ENCODE measurements at places on chromosomes 16 and 17. TPM values are rescaled to one million over a fixed set of nuclear protein-coding genes. Genes with fewer than 3 reads are reported as not detected.

- DNase-seq, result no peak
Observed at GRCh38 chr16:27547134-27547533, 2.6 kb downstream of the GTF3C1 start.

The PLA2G10 gene
- total RNA-seq, result not detected

The PTX4 gene
- not detected for total RNA-seq

- no peak for DNase-seq
Observed at GRCh38 chr16:71670537-71670936, 44.6 kb downstream of the MARVELD3 start.

The PABPN1L gene
- not detected for total RNA-seq

The CCDC182 gene
- not detected for total RNA-seq

DNA sequence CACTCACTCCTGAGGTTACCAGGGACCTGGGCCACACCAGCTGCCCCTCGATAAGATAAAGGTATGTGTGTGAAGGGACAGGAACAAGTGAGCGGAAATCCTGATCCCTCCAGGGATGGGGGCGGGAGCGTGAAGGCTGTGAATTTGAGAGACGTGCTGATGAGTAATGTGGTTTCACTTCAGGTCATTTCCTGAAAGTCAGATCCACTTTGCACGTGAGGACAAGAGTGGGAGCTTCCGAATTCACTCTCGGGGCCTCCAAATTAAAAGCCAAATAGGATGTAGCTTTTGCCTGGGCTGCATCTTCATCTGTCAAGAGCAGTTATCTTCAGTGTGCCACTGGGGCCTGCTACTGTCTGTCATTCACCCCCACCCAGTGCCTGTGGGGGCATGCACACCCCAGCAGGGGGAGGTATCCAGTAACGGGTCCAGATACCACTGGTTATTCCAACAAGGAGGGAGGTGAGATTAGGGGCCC lies 87.4 kb upstream of the LHX1 start:
- no peak for DNase-seq

The SLFN14 gene
- total RNA-seq, result not detected

The ADORA2B gene
- 0.57 TPM for total RNA-seq

DNA sequence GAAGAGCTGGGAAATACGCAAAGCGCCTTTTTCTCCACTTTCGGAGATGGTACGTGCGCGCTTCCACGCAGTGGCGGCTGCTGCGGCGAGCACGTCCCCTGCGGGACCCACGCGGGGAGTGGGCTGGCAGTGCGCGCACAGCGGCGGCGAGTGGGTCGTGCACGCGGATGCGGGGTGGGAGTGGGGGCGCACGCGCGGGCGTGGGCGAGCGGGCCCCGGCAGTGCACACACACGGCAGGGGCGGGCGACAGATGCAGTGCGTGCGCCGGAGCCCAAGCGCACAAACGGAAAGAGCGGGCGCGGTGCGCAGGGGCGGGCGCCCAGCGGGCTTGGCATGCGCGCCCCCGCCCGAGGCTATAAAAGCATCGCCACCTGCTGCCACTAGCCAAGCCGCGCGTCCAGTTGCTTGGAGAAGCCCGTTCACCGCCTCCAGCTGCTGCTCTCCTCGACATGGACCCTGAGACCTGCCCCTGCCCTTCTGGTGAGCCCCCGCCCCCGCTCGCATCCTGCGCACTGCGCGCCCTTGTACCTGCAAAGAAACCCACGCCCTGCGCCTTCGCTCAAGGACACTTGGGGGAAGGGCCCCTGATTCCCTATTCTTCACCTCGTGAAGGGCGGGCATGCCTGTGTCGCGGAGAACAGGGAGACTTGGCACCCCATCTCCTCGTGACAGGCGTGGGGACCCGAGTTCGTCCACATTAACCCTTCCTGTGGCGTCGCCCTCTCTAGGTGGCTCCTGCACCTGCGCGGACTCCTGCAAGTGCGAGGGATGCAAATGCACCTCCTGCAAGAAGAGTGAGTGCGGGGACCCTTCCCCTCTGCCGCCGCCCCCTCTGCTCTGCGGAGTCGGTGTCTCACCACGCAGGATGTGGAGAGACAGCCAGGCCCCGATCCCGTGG lies at the start of gene MT3:
Gene MT3 (plus strand): TSS at position 388 of the 899 bp plus-strand sequence. CDS start 63 bp downstream, at position 451.
- DNase-seq, result peak; percentile 43

- DNase-seq, result no peak
Observed at GRCh38 chr16:57725554-57725953, 10.0 kb upstream of the KATNB1 start.

- DNase-seq, result no peak
Observed at GRCh38 chr17:8867361-8867981, at the start of gene PIK3R6. Gene PIK3R6 (minus strand): TSS chr17:8867674. CDS start chr17:8849794, 17,880 bp downstream.

DNA sequence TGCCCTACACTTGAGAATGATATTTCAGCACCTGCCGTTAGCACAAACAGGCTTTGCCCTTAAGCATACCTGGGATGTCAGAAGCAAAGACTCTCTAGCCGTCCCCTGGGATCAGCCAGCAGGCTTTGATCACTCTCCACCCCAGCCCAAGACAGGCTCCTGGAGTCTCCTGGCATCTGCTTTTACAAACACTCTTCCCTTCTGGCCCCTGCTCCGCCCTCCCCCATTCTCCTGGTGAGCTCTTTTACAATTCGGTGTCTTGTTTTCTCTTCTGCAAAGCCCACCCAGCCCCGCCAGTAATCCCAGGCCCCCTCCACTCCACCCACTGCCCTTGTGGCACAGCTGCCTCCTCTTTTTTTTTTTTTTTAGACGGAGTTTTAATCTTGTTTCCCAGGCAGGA lies 50.4 kb downstream of the KATNIP start:
- no peak for DNase-seq

GRCh38 chr16:8936421-8936820 lies 27.3 kb downstream of the USP7 start:
- DNase-seq, result no peak

The CLEC18A gene
- total RNA-seq, result 0.27 TPM

The ABCA8 gene
- 38.6 TPM for total RNA-seq

DNA sequence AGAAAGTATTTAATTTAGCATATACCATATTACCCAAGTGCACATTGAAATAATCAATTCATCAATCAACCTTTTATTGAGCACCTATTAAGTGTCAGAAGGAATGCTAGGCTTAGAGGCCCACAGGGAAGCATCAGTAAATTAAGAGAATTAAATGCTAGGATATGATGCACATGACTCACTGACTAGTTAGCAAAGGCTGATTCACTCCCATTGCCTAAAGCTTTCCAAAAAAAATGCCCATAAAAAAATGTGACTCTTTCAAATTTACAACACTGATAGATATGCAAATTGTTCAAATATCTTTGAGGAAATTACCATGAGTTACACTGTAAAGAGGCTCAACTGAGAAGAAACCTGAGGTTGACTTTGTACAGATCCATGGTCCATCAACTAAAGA lies 883.3 kb downstream of the CDH11 start:
- DNase-seq, result no peak

The CD300LG gene
- total RNA-seq, result 19.1 TPM

GRCh38 chr17:73290399-73291259 lies 21.2 kb downstream of the CDC42EP4 start:
- no peak for DNase-seq

GRCh38 chr17:45130681-45131615 lies 1.4 kb downstream of the PLCD3 start:
- peak; percentile 31 for DNase-seq

- peak; percentile 72 for DNase-seq
Observed at GRCh38 chr17:35088356-35088880, 24.9 kb upstream of the RFFL start.

DNA sequence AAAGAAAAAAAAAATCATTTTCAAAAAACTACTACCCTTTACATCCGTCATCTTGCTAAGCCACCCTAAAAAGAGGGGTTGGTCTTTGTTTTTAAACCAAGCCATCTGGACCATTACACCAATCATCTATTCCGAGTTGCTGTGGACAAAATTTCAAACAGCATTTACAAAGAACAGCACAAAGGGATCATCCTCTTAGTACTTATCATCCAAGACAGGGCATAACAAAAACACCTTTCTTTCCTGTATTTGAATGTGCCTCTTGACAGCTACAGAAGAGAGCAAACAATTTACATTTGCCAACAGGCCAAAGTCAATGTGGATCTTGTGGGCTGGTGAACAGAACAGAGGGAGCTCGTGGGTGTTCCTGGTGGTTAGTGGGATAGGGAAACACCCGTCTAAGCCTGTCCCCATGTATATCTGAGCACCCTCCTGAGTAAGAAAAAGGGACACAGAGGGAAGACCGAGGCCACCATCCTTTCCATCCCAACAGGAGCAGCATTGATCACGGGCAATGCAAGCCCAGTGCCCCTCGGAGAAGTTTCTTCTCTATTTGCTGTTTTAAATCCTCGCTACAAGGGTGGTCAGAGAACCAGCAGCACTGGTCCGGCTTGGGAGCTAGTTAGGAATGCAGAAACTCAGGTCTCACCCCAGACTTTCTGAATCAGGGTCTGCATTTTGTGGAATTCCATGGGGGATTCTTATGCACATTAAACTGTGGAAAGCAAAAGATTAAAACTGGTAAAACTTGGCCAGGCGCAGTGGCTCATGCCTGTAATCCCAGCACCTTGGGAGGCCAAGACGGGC lies 1.9 kb downstream of the SLC39A11 start:
- no peak for DNase-seq

The PMP22 gene
- total RNA-seq, result 179 TPM

The FSCN2 gene
- total RNA-seq, result 0.50 TPM

- no peak for DNase-seq
Observed at GRCh38 chr17:47821031-47821423, 567 bp downstream of the OSBPL7 start.

GRCh38 chr17:28540231-28540630 lies 12.2 kb downstream of the UNC119 start:
- no peak for DNase-seq

The FBXO39 gene
- total RNA-seq, result not detected

The PIGL gene
- 6.3 TPM for total RNA-seq

DNA sequence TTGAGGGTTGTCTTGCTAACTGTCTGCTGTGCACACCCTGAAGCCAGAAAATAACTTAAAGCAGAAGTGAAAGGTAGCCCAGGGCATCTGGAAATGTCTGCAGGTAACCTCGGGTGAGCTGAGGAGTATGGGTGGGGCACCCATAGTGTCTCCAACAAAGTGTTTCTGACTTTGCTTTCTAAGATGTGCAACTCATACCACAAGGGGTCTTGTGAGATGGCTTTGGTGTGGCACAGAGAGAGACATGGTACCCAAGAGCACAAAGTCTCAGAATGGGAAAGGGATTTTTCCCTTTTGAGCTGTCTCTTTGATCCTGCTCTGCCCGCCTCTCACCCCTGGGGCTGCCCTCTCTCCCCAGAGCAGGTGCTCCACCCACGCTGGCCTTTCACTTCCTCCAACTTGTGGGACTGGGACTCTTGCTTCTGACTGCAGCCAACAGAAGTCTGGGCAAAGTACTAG lies 6.9 kb downstream of the CHD9 start:
- peak; percentile 46 for DNase-seq

- DNase-seq, result no peak
Observed at GRCh38 chr16:10561001-10561400, 19.4 kb downstream of the EMP2 start.

The KCNJ16 gene
- not detected for total RNA-seq

GRCh38 chr17:43434902-43435319 lies 36.1 kb downstream of the ARL4D start:
- no peak for DNase-seq

The SLC5A10 gene
- not detected for total RNA-seq

The TEX14 gene
- total RNA-seq, result 0.15 TPM

DNA sequence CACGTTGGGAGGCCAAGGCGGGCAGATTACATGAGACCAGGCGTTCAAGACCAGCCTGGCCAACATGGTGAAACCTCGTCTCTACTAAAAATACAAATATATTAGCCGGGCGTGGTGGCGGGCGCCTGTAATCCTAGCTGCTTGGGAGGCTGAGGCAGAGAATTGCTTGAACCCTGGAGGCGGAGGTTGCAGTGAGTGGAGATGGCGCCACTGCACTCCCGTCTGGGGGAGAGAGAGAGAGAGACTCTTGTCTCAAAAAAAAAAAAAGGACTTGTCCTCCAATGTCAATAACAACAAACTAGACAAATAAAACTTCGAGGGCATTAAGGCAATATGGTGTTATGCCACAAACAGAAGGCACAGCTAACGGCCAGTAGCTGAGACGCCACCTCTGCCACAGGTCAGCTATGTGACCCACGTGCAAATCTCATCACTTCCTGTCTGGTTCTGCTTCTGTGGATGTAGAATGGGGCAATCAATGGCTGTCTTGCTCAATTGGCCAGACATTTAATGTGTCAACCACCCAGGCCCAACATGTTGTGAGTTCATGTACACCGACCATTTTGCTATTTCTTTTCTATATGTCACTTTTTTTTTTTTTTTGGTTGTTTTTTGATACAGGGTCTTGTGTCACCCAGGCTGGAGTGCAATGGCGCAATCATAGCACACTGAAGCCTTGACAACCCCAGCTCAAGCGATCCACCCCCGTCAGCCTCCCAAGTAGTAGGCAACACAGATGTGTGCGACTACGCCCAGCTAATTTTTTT lies 834 bp upstream of the TXNDC11 start:
- no peak for DNase-seq

The COPRS gene
- 57.5 TPM for total RNA-seq

The APOBR gene
- 0.47 TPM for total RNA-seq

GRCh38 chr17:70187383-70187782 lies 18.1 kb downstream of the KCNJ2 start:
- no peak for DNase-seq

- no peak for DNase-seq
Observed at GRCh38 chr16:67773569-67774456, 32.5 kb downstream of the RANBP10 start.

The CETP gene
- total RNA-seq, result 0.37 TPM

The SMIM36 gene
- not detected for total RNA-seq

DNA sequence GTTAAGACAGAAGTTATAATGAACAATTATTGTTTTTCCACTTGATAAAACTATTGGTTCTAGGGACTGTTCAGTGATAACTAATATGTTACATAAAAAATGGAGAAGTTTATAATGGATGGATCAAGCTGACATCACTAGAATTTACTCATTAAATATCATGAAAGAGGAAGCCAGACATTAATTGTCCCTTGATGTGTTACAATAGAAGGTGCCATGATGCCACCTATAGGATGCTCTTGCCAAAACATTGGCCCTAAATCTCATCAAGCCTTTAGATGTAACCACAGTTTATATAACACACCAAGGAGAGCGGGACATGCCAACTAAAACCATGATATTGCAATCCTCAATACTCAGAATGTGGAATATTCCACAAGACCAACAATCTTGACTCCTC lies 147.9 kb upstream of the MON1B start:
- no peak for DNase-seq

The GPR179 gene
- total RNA-seq, result not detected

- DNase-seq, result peak; percentile 81
Observed at GRCh38 chr17:28405632-28406472, at the start of gene SLC46A1. Gene SLC46A1 (minus strand): TSS chr17:28406212. CDS start chr17:28406114, 98 bp downstream.

The KRT37 gene
- total RNA-seq, result not detected

- no peak for DNase-seq
Observed at GRCh38 chr17:76556765-76557367, 17.0 kb downstream of the PRCD start.

The FBF1 gene
- total RNA-seq, result 4.2 TPM

The KCNH4 gene
- 0.15 TPM for total RNA-seq

Measured in left ventricle myocardium superior (tissue), 1 donor.